ENCODE measurements at places on chromosomes 7 and 10. TPM values are rescaled to one million over a fixed set of nuclear protein-coding genes. Genes with fewer than 3 reads are reported as not detected.

GRCh38 chr7:151455690-151456089, 15.7 kb upstream of the CRYGN start:
- no peak for DNase-seq

- DNase-seq = no peak
Observed at GRCh38 chr10:96721207-96721572, 876 bp upstream of the PIK3AP1 start.

DNA sequence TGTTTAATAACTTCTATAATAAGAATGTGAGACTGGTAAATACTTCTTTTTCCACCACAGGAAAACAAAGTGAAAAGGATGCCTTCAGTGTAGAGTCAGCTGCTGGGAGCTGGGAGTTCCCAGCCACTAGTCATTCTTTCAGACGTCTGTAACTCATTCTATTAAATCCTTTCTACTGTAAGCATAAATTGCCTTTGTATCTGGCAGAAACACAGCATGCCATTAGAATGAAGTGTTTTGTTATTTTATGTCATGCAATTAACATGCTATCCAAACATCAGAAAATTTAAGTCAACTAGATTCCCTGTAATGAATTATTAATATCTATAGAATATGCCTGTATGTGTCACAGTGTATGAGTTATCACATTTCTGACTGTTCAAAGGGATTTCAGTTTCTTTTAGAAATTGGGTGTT, 14.3 kb downstream of the BPGM start:
- peak; percentile 63 for DNase-seq

GRCh38 chr7:151759591-151760042, 117.3 kb downstream of the PRKAG2 start:
- DNase-seq = peak; percentile 70

GRCh38 chr7:46301677-46302076, 380.6 kb upstream of the IGFBP3 start:
- peak; percentile 57 for DNase-seq

Gene COL26A1
- total RNA-seq = not detected

Gene FAM25A
- not detected for total RNA-seq

Gene CALCR
- not detected for total RNA-seq

Measured in fibroblast of the aortic adventitia (primary cell).